ENCODE measurements at places on chromosomes 16 and 17.
A peak's percentile ranks its signal among the peaks of the same experiment; 100 is the strongest.

DNA sequence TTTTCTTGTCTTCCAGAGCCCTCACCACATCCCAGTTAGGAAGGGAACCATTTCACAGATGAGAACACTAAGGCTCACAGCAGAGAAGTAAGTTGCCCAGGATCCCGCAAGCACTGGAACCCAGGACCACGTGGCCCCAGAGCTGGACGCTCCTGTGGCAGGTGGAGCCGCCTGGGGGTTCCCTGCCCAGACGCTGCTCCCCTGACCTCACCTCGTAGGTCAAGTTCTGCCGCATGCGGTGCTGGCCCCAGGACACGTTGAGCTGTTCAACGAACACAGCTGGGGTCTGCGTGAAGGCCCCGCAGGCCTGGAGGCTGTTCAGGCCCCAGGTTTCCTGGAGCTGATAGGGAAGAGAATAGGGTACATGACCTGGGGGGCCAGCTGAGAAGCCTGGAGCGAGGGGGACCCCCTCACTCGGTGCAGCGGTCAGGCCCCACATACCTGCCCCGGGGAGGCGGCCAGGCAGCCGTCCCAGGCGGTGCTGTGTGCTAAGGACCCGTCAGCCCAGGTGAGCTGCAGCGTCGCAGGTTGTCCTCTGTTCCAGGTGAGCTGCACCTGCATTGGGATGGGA, 54.1 kb downstream of the RMI2 start:
- DNase-seq, result no peak

GRCh38 chr17:82077617-82078358, 12.2 kb upstream of the DUS1L start:
- DNase-seq, result no peak

DNA sequence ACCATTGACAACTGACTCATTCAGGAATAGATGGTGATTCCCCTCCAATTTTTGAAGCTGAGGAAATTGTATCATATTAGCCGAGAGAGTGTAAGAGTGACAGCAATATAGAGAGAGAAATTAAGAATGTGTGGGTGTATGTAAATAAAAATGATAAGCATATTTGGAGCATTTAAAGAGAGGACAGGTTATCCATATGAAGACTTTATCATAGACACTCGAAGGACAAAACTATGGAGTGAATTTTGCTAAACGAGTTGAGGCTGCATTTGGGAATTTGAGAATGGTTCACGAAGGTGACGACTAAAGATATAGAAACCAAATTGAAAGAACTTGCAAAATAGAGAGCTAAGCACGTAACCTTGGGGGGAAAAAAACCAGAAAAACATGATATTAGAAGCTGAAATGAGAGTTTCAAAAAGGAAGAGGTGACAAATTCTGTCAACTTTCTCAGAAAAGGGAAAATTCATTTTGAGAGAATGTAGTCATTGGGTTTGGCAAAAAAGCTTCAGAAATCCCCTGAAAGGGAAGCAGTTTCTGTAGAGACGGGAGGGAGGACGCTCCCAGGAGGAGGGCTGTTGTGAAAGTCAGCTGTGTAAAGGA, 129.7 kb downstream of the KCNJ2 start:
- DNase-seq, result no peak

DNA sequence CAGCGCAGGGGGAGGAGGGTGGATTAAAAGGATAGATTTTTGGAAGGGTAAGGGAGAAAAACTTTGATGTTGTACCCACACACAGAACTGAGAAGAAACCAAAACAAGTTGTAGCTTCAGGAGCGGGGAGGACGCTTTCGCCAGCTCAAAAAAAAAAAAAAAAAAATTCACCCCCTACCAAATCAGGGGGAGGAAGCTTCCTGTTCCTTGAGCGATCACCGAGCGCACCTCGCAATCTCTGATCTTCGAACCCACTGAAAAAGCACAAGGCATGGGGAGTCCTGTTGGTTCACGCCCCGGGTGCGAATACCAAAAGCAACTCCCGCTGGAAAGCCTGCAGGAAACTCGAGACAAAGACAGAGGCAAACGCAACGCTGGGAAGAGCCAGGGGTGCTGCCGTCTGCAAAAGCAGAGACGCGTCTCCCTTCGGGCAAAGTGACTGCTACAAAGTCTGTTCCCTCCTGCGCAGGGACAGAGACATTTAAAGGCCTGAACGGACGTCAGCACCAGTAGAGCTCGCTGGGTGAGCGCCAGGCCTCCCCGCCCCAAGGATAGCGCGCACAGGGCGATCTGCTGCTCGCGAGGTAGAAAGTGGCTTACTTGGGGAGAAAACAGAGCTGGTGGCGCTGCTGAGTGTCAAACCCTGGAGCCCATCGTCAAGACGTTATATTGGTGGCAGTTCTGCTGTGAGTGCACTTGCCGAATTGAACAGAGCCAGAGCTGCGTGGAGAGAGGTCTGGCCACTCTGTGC, 190.4 kb downstream of the USP22 start:
- peak; percentile 74 for DNase-seq

DNA sequence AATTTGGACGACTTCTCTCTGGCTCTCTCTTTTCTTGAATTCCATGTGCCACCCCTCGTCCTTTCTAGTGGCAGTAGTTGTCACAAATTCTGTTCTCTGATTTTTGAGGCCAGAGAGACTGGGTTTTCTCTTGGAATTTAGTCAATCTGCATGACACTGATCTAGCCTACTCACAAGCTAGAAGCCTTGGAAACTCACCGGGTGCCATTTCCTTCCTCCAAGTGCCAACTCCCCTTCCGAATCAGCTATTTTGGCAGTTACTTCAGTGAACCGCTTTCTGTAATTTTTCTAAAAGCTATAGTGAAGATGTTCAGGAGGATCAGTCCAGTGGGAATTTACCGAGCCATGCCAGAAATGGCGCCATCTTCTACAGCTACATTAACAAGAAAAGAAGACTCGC, 228.9 kb downstream of the PMP22 start:
- DNase-seq, result no peak

- DNase-seq, result peak; percentile 73
Measured at GRCh38 chr16:48526058-48526957, 83.7 kb downstream of the N4BP1 start.

GRCh38 chr16:797120-797420, 3.5 kb downstream of the GNG13 start:
- DNase-seq, result peak; percentile 59

DNA sequence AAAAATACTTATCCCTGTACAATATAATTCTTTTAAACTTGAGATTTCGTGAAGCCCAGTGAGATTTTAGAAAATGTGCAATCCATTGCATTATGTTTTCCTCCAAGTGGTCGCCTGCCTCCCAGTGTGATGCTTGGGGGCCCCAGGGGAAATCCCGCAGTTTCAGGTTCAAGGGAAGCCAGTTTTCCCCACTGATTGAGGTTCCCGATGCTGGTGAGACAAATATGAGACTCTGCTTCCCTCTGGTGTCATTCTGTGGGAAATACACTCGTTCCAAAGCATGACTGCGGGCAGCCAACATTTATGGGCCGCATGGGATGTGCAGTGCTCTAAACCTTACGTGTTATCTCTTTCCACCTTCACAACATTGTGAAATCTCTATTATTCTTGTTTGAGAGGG, 200.8 kb downstream of the PRKCB start:
- peak; percentile 43 for DNase-seq

DNA sequence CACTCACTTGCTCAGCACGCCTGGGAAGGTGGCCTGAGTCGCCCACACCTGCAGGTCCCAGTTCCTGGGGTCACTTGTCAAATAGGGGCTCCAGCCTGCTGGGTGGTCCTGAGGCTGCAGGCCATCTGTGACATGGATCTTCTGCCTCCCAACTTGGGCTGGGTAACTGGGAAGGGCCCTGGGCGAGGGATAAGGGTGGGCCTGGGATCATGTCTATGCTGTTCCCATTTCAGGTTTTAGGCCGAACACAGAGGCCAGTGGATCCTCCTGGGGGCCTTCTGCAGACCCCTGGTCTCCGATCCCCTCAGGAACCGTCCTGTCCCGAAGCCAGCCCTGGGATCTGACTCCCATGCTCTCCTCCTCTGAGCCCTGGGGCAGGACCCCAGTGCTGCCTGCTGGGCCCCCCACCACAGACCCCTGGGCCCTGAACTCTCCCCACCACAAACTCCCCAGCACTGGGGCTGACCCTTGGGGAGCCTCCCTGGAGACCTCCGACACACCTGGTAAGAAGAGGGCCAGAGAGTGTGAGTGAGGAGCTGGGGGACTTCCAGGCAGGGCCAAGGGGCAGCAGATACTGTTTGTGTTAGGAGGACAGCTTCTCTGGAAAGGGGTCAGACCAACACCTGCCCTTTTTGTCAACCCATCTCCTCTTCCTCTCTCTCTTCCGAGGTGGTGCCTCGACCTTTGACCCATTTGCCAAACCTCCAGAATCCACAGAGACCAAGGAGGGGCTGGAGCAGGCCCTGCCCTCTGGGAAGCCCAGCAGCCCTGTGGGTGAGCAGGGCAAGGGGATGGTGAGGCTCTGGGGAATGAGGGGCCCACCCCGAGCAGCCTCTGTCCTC, 6.2 kb upstream of the SPATA20 start:
- no peak for DNase-seq

- no peak for DNase-seq
Measured at GRCh38 chr16:69039333-69039941, 66.0 kb upstream of the HAS3 start.

GRCh38 chr17:31744511-31744951, 114.5 kb downstream of the COPRS start:
- no peak for DNase-seq

- DNase-seq, result peak; percentile 22
Measured at GRCh38 chr17:5122586-5123342, 6.9 kb downstream of the USP6 start.

DNA sequence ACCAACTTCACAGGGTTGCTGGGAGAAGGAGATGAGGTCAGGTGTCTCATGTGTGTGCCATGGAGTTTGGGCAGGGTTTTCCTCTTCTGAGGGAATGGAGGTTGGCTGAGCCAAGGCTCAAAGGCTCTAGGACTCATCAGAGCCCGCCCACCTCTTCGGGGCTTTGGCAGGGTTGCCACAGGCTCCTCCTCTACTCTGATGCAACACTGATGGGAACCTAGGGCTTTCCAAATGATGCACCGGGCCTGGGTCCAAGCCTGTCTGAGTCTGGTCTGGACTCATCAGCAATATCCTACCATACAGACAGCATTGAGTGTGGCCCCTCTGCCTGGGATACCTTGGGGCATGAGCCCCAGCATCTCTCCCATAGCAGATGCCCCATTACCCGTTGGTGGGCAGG, 59.5 kb upstream of the LHX1 start:
- no peak for DNase-seq

- DNase-seq, result no peak
Measured at GRCh38 chr17:78844301-78845005, 3.8 kb upstream of the USP36 start.

DNA sequence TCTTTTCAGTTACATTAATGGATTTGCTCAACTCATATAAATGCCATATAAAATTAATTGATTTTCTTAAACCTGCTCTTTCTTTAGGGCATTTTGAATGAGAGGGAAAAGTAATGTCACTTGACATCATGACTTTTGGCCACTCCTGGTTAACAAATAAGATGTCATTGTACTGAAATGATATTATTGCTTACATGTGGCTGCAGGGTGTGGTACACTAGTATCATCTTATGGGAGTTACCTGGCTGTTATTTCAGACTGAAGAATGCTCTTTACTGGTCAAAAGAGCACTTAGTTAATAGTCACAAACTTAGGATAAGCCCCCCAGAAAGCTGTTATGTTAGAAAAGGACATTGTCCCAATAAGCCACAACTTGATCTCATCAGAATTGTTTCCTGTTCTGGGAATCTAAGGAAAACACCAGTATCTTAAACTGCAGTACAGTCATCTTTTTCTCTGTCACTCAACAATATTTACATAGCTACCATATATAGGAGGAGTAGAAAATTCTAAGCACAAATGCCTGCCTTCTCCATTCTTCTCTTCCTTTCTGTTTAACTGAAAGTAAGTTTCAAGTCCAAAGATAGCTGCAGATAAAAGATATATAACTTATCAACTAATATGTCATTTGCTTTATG, 53.9 kb upstream of the MRC2 start:
- DNase-seq, result no peak

- DNase-seq, result no peak
Measured at GRCh38 chr17:43662413-43663141, 855 bp upstream of the MEOX1 start.

- DNase-seq, result no peak
Measured at GRCh38 chr16:71249399-71249798, 18.9 kb upstream of the HYDIN start.

DNA sequence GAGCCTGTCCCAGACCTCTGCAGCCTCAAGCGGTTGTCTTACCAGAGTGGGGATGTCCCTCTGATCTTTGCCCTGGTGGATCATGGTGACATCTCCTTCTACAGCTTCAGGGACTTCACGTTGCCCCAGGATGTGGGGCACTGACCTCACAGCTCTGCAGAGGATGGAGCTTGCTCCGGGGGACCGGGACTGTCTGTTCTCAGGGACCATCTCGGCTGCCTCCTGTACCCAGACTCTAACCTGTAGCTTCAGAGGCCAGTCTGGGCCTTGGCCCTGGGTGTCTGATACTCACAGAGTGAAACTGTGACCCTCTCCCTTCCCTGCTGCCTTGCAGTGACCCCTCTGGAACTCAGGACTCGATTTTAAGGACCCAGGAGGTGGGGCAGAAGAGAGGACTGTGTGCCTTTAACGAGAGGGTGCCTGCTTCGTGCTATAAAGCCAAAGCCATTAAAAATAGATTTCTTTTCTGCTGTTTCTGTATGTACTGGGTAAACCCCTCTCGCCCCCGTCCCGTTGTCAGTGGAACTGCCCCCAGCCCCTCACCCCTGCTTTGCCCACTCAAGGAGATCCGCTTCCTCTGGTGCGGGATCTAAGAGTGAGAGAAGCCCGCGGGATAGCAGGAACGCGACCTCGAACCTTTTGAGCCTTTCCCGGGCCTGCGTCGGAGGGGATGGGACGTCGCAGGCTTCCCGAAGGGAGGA, 1.1 kb upstream of the LLGL2 start:
- DNase-seq, result no peak

DNA sequence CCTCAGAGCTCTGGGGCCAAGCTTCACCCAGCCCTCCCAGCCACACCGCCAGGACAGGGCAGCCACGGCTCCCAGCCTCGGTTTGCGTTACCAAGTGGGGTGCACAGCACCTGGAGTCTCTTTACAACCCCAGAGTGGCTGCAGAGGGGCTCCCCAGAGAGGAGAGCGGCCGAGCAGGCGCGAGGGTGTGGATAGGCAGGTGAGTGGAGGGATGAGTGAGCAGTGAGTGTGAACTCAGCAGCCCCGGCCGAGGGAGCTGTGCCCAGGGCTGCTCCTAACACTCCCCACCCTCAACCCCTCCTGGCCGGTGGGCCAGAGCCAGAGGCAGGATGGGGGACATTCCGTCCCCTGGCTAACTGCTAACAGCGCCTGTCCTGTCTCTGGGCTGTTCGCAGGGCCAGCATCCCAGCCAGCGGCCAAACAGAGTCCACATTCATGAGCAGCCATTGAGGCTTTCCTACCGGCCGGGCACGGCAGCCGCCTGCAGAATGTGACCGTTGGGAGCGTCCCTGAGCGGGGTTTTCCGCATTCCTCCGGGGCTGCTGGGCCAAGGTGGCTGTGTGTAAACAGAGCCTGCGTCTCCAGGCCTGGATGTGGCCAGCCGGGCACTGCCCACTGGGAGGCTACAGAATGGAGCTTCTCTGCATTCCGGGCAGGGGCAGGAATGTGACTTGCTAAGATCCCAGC, 5.3 kb downstream of the ZNF469 start:
- no peak for DNase-seq

GRCh38 chr17:4492721-4493561, 5.7 kb upstream of the SPNS2 start:
- no peak for DNase-seq

- no peak for DNase-seq
Measured at GRCh38 chr16:54484700-54485099, 198.1 kb upstream of the IRX3 start.

All from WERI-Rb-1 (cell line).